ENCODE measurements at places on chromosomes 6 and 20.

DNA sequence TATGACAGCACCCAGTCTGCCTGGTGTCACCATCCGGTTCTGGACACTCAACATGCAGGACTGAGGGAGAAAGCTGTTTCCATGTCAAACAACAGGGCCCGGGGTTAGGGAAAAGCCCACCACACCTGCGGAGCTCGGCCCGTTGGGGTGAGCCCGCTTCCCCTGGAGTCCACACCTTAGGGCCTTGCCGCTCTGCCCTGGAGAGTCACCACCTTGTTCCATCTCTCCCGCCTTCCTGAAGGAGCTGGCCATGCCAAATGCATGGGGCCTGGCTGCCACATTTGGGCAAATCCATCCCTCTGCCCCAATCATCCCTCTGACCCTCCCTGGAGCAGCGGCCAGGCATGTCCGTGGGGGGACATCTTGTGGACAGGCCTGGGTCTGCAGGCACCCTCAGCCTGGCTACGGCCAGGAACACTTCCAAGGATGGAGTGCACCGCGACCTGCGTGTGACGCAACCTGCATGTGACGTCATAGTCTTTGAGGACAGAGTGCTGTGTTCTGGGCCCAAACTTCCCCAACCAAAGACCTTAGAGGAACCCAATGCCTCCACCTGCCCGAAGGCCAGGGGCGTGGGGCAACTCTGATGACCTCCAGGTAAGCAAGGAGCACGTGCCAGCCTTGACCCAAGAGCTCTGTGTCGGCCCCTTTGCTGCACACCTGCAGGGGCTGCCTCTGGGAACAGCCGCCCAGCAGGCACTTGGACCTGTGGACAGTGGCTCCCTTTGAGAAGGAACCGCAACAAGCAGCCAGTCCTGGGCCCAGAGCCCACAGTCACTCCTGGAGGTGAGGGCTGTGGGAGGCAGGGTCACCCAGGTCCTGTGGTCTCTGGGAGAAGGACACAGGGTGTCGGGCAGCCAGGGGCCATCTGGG lies 1.7 kb downstream of the CABLES2 start:
- DNase-seq, result peak; percentile 41

DNA sequence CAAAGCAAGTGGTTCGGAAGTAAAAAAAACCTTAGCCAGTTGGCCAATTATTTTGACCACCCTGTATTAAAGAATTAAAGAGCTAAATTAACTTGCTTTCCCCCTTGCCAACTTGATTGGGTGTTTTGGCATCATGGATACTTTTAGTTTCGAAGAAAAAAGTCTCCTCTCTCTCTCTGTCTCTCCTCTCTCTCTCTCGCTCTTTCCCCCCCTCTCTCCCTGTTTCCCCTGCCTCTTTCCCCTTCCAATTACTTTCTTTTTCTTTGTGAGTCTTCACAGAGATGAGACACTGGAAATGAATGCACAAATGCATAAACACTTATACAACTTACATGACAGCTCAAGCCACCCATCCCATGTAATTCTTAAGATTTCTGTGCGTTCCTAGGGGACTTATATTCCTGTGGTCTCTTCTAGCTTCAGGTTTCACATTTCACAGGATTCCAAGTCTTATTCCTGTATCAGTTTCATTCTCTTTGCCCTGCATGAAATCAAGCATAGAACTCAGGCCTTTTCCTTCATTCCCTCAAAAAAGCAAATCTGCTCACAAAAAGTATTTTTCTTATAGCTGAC lies 32.9 kb upstream of the EYA4 start:
- no peak for DNase-seq

- DNase-seq, result peak; percentile 33
Measured at GRCh38 chr6:9168669-9169068, 733.3 kb upstream of the SLC35B3 start.

DNA sequence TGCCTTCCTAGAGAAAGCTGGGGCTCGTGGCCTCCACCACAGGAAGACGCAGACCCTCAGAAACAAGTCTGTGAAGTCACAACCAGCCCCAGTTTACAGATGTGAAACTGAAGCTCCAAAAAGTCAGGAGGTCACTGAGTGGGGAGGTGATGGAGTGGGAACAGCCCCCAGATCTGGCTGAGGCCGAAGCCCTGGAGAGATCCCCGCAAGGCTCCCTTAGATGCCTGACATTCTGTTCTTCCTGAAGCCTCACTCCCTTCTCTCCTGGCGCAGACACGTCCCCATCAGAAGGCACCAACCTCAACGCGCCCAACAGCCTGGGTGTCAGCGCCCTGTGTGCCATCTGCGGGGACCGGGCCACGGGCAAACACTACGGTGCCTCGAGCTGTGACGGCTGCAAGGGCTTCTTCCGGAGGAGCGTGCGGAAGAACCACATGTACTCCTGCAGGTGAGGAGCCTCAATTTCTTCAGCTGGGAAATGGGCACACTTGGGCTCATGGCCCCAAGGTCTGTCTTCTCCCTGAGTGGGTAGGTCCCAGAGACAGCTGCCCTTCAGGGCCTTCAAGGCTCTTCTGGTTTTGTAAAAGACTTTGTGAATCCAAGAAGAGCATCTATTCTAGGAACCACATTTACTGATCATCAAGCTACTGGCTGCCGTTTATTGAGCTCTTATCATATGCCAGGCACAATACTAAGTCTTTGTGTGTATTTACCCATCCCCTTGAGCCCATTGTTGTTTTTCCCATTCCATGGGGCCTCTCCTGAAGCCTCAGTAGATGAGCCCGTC lies 50.5 kb downstream of the HNF4A start:
- no peak for DNase-seq

GRCh38 chr20:36101192-36101591 lies 53.3 kb upstream of the EPB41L1 start:
- no peak for DNase-seq

GRCh38 chr6:147643341-147644200 lies 135.1 kb downstream of the SAMD5 start:
- peak; percentile 30 for DNase-seq

DNA sequence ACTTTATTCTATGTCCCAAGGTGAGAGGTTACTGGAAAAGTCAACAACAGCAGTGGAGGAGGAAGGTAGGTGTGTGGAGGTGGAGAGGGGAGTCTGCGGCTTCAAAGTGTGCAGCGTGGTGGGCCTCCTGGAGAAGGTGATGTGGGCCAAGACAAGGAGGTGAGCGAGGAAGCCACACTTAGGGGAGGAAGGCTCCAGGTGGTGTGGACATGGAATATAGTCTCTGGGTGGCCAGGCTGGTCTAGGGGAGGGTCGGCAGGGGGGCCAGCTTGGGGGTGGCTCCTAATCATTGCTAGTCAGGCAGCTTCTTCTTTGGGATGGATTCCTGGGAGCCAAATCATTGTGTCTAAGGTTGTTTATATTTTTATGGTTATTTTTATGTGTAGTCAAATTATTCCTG lies 111.5 kb upstream of the CDH4 start:
- no peak for DNase-seq

DNA sequence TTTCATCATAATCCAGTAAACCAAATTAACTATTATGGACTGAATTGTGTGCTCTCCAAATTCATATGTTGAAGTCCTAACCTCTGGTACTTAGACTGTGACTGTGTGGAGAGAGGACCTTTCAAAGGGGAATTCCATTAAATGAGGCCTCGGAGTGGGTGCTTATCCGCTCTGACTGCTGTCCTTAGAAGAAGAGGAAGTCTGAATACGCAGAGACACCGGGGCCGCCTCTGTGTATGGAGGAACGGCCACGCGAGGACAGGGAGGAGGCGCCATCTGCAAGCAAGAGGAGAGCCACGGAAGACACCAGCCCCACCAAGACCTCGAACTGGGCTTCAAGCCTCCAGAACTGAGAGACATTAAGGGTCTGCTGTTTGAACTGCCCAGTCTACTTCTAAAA lies 35.6 kb upstream of the RPS6KA2 start:
- DNase-seq, result no peak

GRCh38 chr6:22073516-22074198 lies 223.2 kb downstream of the PRL start:
- DNase-seq, result no peak

DNA sequence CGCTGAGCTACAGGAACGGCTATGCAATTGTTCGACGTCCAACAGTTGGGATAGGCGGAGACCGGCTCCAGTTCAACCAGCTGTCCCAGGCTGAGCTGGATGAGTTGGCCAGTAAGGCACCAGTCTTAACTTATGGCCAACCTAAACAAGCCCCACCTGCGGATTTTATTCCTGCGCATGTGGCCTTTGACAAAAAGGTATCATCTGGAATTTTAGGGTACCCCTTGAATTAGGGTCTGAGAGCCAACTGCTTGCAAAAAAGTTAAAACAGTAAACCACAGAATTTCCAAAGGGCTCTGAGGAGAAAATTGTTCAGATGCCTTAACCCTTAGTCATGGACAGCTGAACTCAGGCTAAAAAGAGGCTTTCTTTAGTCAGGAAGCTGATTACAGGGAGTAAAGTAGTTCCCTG lies 3.8 kb downstream of the EFHC1 start:
- peak; percentile 81 for DNase-seq

- no peak for DNase-seq
Measured at GRCh38 chr6:105482227-105482844, 79.5 kb upstream of the PREP start.

DNA sequence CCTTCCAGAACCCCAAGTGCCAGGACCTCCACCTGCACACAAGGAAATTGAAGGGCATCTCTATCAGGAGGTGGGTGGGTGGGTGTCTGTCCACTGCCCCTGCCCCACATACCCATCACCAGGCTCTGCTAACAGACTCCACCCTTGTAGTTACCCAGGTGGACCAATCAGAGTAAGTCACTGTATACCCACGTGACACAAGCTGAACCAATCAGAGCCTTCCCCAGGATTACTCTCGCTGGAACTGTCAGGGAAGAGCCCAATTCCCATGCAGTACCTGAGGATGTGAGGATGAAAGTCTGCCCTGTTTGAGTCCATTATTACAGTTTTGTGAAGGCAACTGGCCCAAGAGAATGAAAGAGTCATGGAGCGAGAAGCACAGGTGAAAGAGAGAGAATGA lies 4.2 kb downstream of the OCSTAMP start:
- DNase-seq, result no peak

DNA sequence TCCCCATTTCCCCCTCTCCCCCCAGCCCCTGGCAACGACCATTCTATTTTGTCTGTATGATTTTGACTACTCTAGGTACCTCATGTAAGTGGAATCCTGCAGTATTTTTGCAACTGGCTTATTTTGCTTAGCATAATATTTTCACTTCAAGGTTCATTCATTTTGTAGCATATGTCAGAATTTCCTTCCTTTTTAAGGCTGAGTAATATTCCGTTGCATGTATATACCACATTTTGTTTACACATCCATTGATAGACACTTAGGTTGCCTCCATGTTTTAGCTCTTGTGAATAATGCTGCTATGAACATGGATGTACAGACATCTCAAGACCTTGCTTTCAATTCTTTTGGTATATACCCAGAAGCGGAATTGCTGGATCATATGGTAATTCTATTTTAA lies 1.4 kb upstream of the UQCC2 start:
- DNase-seq, result no peak

DNA sequence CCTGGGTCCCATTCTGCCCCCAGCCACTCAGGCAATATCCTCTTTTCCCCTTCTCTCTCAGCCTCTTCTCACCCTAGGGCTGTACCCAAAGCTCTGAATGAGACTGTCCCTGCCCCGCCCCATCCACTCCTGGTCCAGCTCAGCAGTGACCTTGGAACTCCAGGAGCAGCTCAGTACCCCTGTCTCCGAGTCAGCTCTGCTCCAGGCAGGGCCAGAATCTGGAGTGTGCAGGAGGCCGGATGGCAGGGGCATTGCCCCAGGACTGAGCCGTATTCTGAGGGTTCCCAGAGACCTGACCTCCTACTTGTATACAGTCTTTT lies 2.0 kb upstream of the RAET1G start:
- DNase-seq, result no peak

DNA sequence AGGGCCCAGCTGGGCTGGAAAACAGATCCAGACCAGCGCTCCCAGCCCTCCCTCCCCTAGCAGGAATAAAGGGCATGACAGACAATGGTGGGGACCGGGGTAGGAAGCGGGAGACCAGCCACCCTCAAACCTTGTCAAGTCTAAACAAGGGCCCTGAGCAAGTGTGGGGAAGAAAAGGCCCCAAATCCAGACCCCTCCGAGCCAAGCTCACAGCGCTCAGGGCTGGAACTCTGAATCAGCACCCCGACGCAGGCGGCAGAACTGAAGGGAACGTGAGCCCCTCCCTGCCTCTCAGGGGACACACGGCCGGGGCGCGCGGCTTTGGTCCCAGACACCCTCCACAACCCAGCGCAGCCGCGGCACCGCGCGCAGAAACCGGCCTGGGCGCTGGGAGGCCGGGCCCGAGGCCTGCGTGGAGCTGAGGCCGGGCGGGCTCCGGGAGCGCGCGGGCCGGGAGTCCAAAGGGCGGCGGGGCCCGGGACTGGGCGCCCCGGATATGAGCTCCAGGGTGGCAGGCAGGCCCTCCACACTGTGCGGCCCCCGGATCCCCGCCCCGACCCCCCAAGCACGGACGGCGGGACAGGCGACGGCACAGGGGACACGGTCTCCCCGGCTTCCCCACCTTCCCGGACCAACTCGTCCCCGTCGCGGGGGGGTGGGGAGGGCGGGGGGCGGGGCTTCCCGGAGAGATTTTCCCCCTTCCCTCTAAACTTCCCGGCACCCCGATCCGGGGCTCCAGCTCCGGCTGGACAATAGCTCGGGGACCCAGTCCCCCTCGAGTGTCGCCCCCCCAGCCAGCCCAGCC lies 641 bp downstream of the TEAD3 start:
- peak; percentile 47 for DNase-seq

- no peak for DNase-seq
Measured at GRCh38 chr6:123804014-123804786, 535 bp downstream of the NKAIN2 start.

DNA sequence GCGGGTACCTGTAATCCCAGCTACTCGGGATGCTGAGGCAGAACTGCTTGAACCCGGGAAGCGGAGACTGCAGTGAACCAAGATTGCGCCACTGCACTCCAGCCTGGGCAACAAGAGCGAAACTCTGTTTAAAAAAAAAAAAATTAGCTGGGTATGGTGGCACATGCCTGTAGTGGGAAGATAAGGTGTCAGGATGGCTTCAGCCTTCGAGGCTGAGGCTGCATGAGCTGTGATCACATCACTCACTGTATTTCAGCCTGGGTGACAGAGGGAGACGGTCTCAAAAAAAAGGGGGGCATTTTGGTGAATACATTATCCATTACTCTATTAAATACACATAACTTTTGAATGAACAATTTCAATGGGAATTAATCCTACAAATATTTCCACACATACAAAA lies 32.4 kb downstream of the SNX3 start:
- DNase-seq, result no peak

- DNase-seq, result no peak
Measured at GRCh38 chr6:44739181-44739580, 351.7 kb downstream of the CDC5L start.

- DNase-seq, result no peak
Measured at GRCh38 chr6:9507136-9507895, 907.6 kb downstream of the TFAP2A start.

DNA sequence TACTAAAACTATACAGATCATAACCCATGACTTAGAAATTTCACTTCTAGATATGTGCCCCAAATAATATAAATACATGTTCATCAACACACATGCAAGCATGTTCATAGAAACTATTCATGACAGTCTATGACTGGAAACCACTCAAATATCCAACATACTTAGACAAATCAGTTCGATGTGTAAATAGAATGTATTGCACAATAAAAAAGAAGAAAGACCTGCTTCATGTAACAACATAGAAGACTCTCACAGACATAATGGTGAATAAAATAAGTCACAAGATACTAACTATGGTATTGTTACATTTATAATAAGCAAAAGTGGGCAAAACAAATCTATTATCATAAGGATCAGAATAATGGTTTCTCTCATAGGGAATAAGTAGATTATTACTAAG lies 163.5 kb upstream of the THBS2 start:
- no peak for DNase-seq

GRCh38 chr6:163391985-163392384 lies 22.5 kb upstream of the QKI start:
- DNase-seq, result peak; percentile 92
